ENCODE measurements at places on chromosomes 6 and 20.

- H3K4me3 ChIP-seq = no peak overlapping the region
- H3K4me1 ChIP-seq = peaks cover 22% of the 10 kb centered on the region
- DNase-seq = no peak
- no peaks in the 10 kb centered on the region for H3K27me3 ChIP-seq
These were observed 4.6 kb upstream of the PFDN4 start for GRCh38 chr20:54203281-54203680.

- DNase-seq = no peak
- no peaks in the 10 kb centered on the region for H3K36me3 ChIP-seq
- H3K27ac ChIP-seq = no peak overlapping the region
These were observed 1043.2 kb upstream of the ADGRB3 start for GRCh38 chr6:67591910-67592309.

GRCh38 chr6:25942561-25943147, 12.2 kb upstream of the SLC17A2 start:
- no peaks in the 10 kb centered on the region for H3K4me1 ChIP-seq
- DNase-seq = no peak
- no peak overlapping the region for H3K4me3 ChIP-seq
- H3K27ac ChIP-seq = no peak overlapping the region
- no peaks in the 10 kb centered on the region for H3K27me3 ChIP-seq
- H3K36me3 ChIP-seq = no peaks in the 10 kb centered on the region

GRCh38 chr6:9405825-9406224, 970.5 kb upstream of the SLC35B3 start:
- no peak overlapping the region for H3K4me3 ChIP-seq
- peaks cover 11% of the 10 kb centered on the region for H3K4me1 ChIP-seq
- no peaks in the 10 kb centered on the region for H3K36me3 ChIP-seq
- DNase-seq = no peak

DNA sequence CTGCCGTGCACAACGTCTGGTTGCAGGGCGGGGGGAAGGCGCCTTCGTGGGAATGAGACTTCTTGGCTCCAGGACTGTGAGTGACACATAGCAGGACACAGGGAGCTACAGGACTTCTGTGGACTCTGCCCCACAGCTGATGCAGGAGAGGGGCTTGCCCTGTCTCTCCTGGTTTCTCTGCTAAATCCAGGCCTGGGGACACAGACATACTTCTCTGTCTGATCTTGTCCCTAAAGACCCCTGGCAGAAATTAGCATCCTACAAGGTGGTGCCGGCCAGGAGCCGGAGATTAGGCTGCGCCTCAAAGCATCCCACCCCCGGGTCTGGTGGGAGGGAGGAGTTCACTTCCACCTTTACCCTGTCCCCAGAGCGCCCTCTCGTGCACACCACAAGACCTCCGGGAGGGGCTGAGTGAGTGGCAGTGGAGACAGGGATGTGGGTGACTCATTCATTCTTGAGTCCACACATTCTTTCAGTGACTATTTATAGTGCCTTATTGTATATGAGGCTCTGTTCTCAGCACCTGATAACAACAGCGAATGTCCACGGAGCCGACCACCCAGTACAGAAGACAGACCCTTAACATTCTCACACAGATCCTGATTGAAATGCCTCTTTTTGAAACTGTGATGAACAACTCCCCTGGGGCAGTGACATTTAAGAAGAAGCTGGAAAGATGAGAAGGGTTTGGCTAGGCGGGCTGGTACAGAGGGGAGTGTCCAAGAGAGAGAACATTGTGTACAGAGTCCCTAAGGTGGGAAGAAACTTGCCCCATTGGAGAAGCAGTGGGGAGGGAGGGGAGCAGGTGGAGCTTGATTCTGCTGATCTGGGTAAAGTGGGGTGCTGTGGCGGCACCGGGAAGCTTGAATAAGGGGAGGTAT, 39.0 kb downstream of the GMPR start:
- H3K4me1 ChIP-seq = peaks cover 16% of the 10 kb centered on the region
- no peaks in the 10 kb centered on the region for H3K27me3 ChIP-seq
- H3K36me3 ChIP-seq = no peaks in the 10 kb centered on the region
- H3K27ac ChIP-seq = peak overlapping the region; percentile 52

DNA sequence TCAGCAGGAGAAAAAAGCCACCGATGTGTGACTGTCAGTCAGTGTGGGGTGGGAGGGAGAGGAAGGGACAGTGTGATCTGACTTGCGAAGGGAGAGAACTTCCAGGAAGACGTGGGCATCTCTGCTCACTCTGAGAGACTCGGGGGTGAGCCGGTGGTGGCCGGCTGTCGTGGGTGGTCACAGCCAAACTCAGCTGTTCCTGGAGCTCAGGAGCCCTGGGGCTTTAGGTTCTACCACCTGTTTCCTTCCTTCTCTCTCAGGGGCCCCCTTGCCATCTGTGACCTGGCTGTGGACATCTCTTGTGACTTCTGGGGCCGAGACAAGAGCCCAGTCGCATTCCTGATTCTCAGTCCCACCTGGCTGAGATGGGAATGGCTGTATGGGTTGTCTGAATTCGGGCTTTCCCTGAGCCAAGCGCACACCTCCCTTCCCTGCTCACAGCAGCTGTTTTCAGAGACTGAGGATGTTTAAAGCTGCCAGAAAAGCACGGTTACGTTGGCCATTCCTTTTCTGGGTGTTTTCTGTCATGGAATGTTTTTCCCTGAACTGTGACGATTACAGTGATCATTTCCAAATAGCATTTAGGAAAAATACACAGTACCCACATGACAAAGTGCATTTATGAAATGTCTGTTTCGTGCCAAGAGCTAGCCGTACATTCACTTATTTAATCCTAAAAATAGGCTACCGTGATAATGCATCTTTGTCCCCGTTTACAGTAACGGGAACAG, 36.5 kb downstream of the SYNJ2 start:
- H3K27ac ChIP-seq = peak overlapping the region; percentile 57
- H3K4me1 ChIP-seq = peaks cover 7% of the 10 kb centered on the region
- no peak overlapping the region for H3K4me3 ChIP-seq
- no peak for DNase-seq
- H3K36me3 ChIP-seq = no peaks in the 10 kb centered on the region
- H3K27me3 ChIP-seq = no peaks in the 10 kb centered on the region

DNA sequence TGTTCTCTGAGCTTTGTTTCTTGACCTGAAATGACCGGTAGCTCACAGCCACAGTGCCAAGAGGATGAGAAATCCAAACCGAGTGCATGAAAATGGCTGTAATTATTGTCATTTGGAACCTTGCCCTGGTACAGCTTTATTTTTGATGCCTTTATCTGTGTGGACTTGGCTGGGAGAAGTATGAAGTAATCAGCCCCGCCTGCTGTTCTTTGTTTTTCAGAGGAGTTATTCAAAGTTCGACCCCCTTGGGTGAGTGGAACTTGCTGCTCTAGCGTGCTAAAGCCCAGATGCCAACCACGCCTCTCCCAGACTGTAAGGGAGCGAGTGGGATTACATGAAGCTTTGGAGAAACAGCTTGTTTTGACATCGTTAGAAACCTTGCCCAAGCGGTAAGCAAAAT, 48.3 kb downstream of the ECT2L start:
- H3K27me3 ChIP-seq = no peaks in the 10 kb centered on the region
- no peak overlapping the region for H3K4me3 ChIP-seq
- DNase-seq = no peak
- peaks cover 8% of the 10 kb centered on the region for H3K4me1 ChIP-seq

DNA sequence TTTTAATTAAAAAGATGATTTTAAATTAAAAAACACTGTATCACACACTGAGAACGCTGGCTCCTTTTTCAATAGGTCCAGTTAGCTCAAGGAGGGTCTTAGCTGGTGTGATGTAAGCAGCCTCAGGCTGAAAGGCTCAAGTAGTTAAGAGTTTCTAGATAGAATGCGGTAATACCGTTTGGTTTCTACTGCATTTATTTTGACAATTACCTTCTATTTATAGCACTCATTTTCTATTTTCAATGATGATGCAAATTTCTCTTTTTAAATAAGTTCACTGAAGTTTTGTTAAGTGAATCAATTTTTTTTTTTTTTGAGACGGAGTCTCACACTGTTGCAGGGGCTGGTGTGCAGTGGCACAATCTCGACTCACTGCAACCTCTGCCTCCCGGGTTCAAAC, 87.1 kb downstream of the PREX1 start:
- H3K4me3 ChIP-seq = no peak overlapping the region
- H3K4me1 ChIP-seq = peaks cover 12% of the 10 kb centered on the region
- H3K36me3 ChIP-seq = no peaks in the 10 kb centered on the region
- no peaks in the 10 kb centered on the region for H3K27me3 ChIP-seq

GRCh38 chr6:128246472-128247260, 273.7 kb downstream of the PTPRK start:
- H3K4me3 ChIP-seq = no peak overlapping the region
- H3K36me3 ChIP-seq = no peaks in the 10 kb centered on the region
- no peaks in the 10 kb centered on the region for H3K27me3 ChIP-seq
- no peak overlapping the region for H3K27ac ChIP-seq
- H3K4me1 ChIP-seq = no peaks in the 10 kb centered on the region
- no peak for DNase-seq

- DNase-seq = no peak
- H3K4me1 ChIP-seq = no peaks in the 10 kb centered on the region
- H3K36me3 ChIP-seq = peaks cover 38% of the 10 kb centered on the region
- no peak overlapping the region for H3K4me3 ChIP-seq
- H3K27ac ChIP-seq = no peak overlapping the region
These were observed 15.9 kb downstream of the KIZ start for GRCh38 chr20:21141825-21142224.

DNA sequence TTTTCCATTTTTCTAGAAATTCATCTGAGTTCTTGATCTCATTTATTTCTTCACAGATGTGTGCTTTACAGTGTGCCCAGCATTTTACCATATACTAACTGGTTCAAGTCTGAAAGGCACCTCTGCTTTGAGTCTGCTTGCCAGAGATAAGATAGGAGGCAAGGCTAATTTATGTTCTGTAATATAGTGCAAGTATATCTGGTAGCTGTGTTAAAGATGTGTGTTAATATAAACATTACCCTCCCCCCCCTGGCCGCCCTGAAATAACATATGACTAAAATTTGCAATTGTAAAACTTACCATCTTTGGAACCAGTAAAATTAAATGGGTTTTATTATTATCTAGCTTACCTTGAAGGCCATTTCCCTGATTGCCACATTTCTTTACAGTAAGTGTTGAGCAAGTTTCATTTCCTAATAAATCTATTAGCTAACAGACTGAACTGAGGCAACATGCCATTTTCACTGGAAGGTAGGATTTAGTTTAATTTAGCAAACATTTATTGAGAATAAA, 2.7 kb downstream of the FBXO9 start:
- H3K27ac ChIP-seq = no peak overlapping the region
- H3K4me3 ChIP-seq = peak overlapping the region; percentile 90
- DNase-seq = no peak
- no peaks in the 10 kb centered on the region for H3K27me3 ChIP-seq
- peaks cover 23% of the 10 kb centered on the region for H3K4me1 ChIP-seq

- no peaks in the 10 kb centered on the region for H3K4me1 ChIP-seq
- H3K27ac ChIP-seq = no peak overlapping the region
- no peaks in the 10 kb centered on the region for H3K36me3 ChIP-seq
- DNase-seq = no peak
These were observed 2.1 kb downstream of the TAAR5 start for GRCh38 chr6:132587424-132587823.

GRCh38 chr6:20681243-20681684, 147.0 kb downstream of the CDKAL1 start:
- no peak for DNase-seq
- no peaks in the 10 kb centered on the region for H3K27me3 ChIP-seq
- H3K4me3 ChIP-seq = no peak overlapping the region
- no peaks in the 10 kb centered on the region for H3K36me3 ChIP-seq
- no peak overlapping the region for H3K27ac ChIP-seq
- H3K4me1 ChIP-seq = peaks cover 7% of the 10 kb centered on the region

DNA sequence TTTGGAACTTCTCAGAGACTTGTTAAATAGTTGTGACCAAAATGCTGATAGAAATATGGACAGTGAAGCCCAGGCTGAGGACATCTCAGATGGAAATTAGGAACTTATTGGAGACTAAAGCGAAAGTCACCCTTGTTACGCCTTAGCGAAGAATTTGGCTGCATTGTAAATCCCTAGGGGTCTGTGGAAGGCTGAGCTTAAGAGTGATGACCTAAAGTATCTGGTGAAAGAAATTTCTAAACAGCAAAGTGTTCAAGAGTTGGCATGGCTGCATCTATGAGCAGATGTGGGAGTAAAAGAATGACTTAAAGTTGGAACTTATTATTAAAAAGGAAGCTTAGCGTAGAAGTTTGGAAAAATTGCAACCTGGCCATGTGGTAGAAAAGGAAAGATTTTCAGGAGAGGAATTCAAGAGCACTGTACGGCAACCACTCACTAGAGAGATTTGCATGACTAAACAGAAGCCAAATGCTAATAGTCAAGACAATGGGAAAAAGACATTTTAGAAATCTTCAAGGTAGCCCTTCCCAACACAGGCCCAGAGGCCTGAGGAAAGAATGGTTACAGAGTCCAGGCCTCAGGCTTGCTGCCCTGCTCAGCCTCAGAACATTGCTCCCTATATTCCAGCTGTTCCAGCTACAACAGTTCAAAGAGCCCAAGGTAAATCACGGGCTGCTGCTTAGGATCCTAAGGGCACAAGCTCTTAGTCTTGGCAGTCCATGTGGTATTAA, 61.6 kb upstream of the TNFRSF21 start:
- no peak overlapping the region for H3K4me3 ChIP-seq
- H3K36me3 ChIP-seq = no peaks in the 10 kb centered on the region
- no peaks in the 10 kb centered on the region for H3K27me3 ChIP-seq
- no peaks in the 10 kb centered on the region for H3K4me1 ChIP-seq
- H3K27ac ChIP-seq = no peak overlapping the region
- DNase-seq = no peak

- H3K27ac ChIP-seq = no peak overlapping the region
- H3K27me3 ChIP-seq = no peaks in the 10 kb centered on the region
- no peaks in the 10 kb centered on the region for H3K4me1 ChIP-seq
- H3K36me3 ChIP-seq = no peaks in the 10 kb centered on the region
These were observed 669.5 kb upstream of the MARCKS start for GRCh38 chr6:113187661-113188060.

GRCh38 chr6:110319843-110320242, 38.3 kb downstream of the METTL24 start:
- no peaks in the 10 kb centered on the region for H3K4me1 ChIP-seq
- DNase-seq = no peak
- H3K4me3 ChIP-seq = no peak overlapping the region

GRCh38 chr20:40636486-40636885, 52.5 kb downstream of the MAFB start:
- H3K27ac ChIP-seq = no peak overlapping the region
- H3K27me3 ChIP-seq = no peaks in the 10 kb centered on the region
- peaks cover 7% of the 10 kb centered on the region for H3K4me1 ChIP-seq
- H3K4me3 ChIP-seq = no peak overlapping the region

DNA sequence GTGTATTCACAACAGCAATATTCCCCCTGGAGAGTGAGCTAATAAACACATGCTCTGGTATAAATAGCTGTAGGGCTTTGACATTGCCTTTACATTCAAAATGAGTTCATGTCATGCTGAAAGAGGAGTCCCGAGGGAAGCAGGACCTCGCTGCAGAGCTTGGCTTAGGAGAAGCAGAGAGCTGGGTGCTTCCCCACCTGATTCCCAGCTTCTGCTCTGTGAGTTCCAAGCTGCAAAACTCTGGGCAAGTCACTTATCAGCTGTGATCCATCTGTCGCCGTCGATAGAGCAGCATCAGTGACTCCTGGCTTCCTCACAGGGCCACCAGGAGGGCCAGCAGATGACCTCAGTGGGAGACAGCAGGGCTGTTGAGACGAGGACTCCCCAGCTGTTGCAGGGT, 241.8 kb downstream of the ANKRD60 start:
- DNase-seq = no peak
- peaks cover 47% of the 10 kb centered on the region for H3K27me3 ChIP-seq
- no peak overlapping the region for H3K27ac ChIP-seq

All from esophagus squamous epithelium (tissue), 5 donors.